ENCODE measurements at places on chromosomes 1 and 21.

GRCh38 chr21:38979271-38980121 lies 173.8 kb downstream of the ETS2 start:
- peak; percentile 41 for DNase-seq

DNA sequence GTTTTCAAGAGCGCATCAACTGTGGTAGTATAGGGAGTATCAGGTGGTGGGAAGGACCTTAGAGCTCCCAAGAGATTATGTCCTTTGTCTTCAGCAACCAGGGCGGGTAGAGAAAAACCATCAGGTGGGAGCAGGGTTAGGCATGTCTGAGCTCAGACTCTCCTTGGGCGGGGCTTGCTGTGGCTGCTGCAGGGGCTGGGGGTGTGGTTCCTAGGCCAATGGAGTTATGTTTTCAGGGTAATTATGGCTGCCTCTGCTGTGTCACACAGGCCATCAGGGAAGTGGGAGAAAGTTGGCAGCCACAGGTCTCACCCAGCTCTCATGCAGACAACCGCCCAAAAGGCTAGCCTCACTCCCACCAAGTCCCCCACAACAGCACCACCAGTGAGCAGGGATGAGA lies 74.9 kb downstream of the FCRL5 start:
- no peak for DNase-seq

GRCh38 chr1:87197156-87197555 lies 131.5 kb upstream of the LMO4 start:
- DNase-seq: no peak

DNA sequence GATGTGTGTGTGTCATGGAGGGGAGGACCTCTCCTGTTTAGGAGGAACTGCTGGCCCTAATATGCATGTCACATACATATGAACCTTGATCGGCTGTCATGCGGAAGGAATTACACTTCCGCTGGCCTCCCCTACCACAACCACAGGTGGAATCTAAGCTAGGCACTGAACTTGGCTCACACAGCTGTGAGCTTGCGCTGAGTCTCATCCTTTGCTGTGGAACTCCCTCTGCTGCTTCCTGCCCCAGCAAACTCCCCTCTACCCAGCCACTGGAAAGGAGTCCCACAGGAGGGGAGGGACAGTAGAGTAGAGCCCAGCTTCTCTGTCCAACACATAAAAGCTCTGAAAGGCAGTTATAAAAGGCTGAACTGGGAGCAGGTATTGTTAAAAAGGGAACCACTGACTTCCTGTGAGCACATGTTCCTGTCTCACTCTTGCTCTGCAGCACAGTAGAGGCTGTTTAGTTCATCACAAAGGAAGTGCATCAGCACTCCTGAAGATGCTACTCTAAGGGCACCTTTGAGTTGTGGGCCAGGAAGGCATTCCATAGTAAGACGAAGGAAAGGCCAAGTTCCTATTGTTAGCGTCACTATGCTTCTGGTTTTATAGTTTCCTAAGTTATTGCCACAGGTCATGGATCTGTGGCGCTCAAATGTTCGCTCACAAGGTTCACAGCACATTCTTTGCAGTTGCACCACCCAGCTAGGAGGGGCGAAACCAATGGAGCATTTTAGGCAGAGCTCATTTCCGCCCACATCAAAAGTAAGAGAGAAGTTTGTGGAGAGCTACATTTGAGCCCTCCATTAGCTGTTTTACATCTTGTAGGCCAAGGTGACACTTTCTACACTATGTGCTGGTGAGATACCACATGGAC lies 17.7 kb upstream of the PTPRC start:
- peak; percentile 84 for DNase-seq

DNA sequence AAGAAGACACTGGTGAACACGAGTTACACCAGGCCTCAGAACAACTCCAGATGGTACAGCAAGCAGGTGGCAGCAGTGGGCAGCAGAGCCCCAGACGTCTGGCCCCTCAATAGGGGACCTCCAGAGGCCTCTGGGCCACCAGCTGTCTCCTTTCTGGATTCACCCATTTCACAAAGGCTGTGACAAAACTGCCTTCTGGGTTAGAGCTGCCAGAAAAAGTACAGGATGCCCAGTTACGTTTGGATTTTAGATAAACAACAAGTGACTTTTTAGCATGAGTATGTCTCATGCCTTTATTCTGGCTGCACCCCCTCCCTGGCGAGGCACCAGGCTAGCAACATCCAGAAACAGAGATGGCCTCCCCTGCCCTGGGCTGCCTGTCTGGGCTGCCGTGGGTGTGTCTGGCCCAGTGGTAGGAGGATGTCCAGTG lies 30.1 kb downstream of the ITPKB start:
- peak; percentile 49 for DNase-seq

GRCh38 chr1:211358685-211359084 lies 32.1 kb downstream of the TRAF5 start:
- no peak for DNase-seq

GRCh38 chr1:11328444-11328843 lies 55.4 kb downstream of the UBIAD1 start:
- DNase-seq: no peak

DNA sequence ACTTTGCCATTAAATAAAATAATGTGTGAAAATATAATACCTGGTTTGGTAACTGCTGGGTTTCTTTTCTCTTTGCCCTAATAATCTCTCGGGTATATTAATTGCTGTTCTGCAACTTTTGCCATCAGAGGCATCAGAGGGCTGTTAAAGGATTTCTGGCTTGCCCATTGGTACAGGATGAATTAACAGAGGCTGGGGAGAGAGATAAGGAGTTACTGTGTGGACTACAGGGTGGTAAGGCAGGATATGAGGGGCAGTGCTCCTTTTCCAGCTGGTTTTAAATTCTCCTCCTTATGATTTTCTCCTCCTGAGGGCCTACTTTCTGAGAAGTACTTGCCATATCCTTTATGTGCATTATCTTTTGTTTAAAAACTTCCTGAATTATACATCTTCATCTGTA lies 48.3 kb downstream of the FGGY start:
- no peak for DNase-seq

DNA sequence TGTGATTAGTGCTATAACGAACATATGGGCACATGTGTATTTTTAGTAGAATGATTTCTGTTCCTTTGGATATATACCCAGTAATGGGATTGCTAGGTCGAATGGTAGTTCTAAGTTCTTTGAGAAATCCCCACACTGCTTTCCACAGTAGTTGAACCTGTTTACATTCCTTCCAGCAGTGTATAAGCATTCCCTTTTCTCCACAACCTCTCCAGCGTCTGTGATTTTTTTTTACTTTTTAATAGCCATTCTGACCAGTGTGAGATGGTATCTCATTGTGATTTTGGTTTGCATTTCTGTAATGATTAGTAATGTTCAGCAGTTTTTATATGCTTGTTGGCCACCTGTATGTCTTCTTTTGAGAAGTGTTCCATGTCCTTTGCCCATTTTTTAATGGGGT lies 81.8 kb upstream of the SLC44A3 start:
- no peak for DNase-seq

GRCh38 chr1:20302108-20302471 lies 11.4 kb downstream of the VWA5B1 start:
- no peak for DNase-seq

- no peak for DNase-seq
These were observed 47.8 kb downstream of the TCP10L start for GRCh38 chr21:32537569-32537881.

- peak; percentile 37 for DNase-seq
These were observed 1.7 kb downstream of the KIAA2013 start for GRCh38 chr1:11924334-11925195.

- no peak for DNase-seq
These were observed 14.5 kb downstream of the ASAP3 start for GRCh38 chr1:23469372-23469982.

- no peak for DNase-seq
These were observed 223.8 kb upstream of the TMEM51 start for GRCh38 chr1:14929547-14930246.

- DNase-seq: no peak
These were observed 78.0 kb downstream of the MPZL1 start for GRCh38 chr1:167799747-167800146.
